ENCODE measurements at places on chromosomes 5 and 9.

DNA sequence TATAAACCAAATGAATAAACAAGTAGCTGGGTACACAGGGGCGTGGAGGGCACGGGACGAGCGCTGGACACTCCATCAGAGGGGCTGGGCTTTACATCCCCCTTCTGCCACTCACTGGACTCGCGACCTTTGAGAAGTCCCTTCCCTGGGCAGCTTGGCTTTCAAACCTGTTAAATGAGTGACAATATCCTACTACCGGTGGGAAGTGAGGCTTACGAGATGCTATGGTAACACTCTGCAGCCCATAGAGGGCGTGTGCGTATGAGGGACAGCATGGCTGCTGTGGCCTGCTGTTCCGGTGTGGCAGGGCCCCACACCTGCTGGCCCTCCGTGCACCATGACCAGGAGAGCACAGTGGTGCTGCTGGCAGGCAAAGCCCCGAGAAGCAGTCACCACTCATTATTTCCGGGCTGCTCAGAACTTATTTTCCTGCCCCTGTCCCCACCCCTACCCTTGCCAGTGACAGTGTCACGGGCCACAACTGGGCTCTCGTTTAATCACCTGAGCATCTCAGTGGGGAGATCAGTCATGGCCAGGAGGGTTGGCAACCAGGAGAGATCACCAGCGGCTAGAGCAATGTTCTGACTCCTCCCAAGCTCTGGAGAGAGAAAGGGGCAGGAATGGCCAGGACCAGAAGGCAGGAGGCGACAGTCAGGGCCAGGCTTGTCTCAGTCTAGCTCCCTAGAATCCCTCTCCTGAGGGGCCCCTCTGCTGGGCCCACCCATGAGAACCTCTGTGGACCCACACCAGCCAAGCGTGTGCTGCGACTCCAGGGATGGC is 10.5 kb downstream of the CLTB start:
- DNase-seq, result no peak

- no peak for DNase-seq
Observed at GRCh38 chr5:34657274-34657921, 1.3 kb downstream of the RAI14 start.

DNA sequence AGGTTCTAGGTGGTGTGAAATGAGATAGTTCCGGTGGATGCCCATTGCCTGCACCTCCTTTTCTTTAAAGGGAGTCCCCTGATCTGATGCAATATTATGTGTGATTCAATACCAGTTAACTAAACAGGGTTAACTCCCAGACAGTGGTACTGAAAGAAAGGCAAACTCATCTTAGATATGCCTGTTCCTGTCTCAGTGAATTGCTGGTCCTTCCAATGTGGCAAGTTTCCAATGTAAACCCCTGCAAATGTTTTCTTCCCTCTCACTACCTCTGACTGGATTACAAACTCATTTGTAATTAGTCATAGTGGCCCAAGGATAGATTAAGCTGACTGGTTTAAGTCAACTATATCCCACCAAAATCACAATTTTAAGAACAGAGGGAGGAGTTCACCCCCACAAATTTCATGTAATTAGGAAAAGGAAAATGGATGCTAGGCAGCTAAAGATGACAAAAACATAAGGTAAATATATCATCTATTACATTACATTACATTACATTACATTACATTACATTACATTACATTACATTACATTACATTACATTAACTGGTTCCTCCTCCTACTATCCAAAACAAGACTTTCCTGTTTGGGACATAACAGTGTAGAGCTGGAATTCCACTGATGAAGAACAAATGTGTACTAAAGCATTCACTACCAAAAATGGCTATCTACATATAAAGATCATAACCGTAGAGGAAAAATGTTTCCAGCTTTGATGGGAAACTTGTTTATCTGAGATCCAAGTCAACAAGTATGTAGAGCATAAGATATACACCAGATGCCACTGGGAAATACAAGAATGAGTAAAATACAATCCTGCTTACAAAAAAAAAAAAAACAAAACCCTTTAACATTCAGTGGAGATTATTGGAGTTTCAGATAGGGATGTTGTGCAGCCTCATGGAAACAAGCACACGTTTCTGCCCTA is 121.5 kb upstream of the SNX2 start:
- no peak for DNase-seq

DNA sequence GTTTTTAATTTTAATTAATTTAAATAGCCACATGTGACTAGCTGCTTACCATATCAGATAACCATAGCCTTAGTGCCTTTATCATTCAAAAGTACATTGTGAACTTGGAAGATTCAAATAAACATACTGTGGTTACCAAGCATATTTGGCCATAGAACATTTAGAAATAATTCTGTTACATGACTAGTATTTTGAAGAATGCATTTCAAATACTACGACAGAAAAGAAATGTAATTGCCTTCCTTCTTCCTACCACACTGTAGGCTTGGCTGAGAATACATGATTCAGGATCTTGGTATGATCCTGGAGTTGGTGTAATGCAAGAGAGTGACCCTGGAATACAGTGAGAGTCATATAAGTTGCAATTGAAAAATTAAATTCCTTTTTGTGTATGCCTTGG is 109.7 kb upstream of the PCA3 start:
- no peak for DNase-seq

DNA sequence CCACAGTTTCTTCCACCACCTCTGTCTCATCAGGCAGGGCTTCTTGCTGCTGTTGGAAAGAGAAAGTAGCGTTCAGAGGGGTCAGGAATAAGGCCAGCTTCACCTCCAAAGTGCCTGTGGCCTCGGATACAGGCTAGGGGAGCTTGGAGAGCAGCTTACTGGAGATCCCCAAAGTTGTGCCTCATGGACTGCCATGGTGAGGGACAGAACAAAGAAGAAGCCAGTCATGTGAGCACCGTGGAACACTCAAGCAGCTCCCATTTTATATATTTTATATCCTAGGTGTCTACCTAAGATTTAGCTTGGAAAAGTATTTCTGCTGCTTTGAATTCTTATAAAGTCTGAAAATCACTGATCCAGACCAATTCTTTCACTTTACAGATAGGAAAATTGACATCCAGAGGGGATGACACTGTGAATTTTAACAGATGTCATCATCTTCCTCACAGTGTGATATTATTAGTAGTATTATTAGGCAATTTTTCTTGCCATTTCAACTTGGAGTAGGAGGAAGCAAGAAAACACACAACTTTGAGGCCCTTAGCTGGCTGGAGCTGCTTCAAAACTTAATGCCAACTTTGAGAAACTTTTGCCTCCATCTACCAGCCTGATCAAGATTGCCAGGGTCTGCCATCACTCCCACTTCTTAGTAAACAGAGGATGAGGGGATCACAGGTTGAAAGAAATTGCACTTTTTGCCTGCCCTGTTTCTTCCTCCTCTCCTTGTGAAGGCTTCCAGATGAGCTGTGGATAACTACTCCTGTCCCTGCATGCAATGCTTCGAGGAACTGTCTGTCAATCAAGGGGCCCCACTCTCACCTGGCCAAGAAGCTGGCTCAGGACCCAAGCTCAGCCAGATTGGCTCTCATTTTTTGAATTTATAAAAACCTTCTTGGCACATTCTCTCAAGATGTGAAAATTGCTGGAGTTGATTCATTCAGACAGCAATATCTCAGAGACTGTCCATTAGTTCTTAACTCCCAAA is 11.8 kb downstream of the SPARC start:
- no peak for DNase-seq

DNA sequence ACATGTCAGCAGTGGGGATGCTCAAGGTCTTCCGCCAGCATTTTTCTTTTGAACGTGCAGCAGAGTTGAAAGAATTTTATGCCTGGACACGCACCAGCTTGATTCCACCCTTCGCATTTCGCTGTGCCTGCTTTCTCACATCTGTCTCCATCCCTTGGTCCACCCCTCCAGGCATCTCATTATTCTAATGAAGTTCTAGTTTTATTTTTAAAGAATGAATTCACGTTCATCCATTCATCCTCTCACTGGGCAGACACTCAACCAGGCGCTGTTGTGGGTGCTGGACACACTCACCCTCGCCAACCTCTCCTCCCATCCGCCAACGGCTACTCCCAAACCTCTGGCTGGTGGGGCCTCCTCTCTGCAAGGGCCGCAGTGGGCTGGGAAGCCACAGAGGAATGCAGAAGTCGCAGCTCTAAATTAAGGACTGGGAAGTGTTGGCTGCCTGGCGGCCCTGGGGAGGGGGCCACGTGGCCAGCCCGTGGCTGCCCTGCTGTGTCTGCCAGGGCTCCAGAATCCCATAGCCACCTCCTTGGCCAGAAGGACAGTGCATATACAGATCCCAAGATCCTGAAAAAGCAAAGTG is 6.7 kb downstream of the SUSD3 start:
- no peak for DNase-seq

- DNase-seq, result no peak
Observed at GRCh38 chr9:18608371-18608770, 134.4 kb downstream of the ADAMTSL1 start.

DNA sequence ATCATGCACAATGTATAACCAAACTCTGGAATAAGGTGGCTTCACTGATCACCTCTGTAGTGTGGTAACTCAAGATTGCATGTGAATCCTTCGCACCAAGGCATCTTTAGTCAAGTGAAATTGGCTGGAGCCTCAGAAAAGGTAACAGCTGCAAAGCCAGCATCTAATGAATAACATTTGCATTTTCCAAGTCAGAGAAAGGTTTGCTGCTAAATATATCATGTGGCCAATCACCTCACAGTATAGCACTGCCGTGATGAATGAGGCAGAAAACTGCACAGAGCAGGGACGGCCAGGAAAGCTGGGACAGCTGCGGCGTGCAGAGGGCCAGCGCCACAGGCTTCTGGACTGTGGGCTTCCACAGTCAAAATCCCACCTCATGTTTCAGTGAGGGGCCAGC is 18.5 kb downstream of the MRPS27 start:
- DNase-seq, result no peak

GRCh38 chr5:128228008-128228407 is 144.4 kb downstream of the SLC12A2 start:
- DNase-seq, result no peak

- DNase-seq, result no peak
Observed at GRCh38 chr9:109868722-109869121, 88.7 kb downstream of the PALM2AKAP2 start.

DNA sequence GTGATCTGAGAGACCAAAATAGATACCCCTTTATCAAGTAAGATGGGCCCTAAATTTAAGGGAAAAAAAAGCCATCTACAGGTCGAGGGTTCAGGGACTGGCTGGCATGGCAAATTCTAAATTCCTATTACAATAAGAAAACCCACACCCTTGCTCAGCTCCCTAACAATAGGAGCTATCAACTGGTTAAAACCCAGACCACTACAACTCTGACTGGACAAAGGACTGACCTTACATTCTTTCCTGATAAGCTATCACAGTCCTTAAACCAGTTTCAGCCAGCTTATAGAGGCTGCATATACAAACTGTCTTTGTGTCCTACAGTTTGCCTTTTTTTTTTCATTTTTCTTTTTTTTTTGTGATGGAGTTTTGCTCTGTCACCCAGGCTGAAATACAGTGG is 803.6 kb downstream of the NR2F1-AS1 start:
- DNase-seq, result no peak

DNA sequence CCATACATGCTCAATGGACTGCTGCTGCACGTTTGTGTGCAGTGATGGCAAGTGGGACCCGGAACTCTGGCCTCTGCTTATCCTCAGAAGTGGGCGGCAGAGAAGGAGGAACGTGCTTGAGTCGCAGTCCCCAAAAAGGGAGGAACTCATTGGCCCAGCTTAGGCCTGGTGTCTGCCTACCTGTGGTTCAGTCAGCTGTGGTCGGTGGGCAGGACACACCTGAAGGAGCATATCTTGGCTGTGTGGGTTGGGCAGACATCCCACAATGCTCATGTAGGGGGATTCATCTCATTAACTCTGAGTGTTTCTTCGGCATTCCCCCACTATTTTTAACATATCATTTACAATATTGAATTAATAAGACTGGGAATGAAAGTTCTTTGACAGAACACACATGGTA is 122.9 kb upstream of the IL12B start:
- no peak for DNase-seq

DNA sequence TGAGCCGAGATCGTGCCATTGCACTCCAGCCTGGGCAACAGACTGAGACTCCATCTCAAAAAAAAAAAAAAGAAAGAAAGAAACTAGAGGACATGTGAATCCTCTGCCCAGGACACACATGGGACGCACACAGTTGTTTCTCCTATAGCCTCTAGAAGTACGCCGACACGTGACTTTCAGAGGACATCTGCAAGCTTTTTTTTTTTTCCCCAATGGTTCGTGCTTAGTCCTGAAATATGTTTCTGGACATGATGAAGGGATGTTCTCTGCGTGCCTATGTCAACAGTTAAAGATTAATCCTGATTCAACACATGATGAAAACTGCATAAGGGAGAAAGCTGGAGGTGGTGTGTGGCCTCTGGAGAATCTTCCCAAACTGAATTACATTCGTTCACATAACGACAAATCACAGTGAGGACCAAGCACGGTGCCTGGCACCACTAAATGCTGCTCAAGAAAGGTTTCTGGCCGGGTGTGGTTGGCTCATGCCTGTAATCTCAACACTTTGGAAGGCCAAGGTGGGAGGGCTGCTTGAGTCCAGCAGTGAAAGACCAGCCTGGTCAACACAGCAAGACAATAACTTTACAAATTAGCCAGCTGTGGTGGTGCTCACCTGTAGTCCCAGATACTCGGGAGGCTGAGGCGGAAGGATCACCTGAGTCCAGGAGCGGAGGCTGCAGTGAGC is 9.8 kb downstream of the COL23A1 start:
- DNase-seq, result no peak

DNA sequence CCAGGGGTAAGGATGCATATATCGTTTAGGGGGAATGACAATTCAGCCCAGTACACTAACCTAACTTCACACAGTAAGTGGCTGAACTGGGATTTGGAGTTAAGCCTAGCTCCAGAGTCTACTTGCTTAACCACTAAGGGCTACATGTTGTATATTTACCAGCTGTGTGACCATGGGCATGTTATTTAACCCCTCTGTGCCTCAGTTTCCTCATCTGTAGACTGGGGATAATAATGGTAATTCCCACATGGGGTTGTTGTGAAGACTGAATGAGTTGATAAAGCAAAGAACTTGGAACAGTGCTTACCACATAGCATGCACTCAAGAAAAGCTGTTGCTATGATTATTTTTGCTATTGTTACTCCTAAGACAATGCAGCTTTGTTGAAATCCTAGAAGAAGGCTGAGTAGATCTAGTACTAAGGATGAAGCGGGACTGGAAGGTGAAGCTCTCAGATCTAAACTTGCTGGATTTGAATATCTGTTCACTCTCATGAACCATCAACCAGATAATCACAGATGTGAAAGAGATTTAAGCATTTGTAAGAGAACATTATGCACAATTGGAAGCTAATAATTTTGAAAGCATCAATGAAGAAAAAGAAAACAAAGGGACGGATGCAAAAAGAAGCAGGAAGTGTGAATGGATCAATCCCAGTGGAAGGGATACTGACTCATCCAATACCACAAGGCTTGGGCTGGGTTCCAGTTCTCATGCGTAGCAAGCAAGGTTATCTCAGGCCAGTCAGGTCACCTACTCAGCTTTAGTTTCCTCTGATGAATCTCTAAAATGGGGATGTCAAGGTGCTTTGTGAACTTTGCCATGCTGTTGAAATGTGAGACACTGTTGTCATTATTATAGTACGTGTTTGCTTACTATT is 78.5 kb upstream of the TBC1D2 start:
- no peak for DNase-seq

Data from GM19239 (cell line).